ENCODE measurements at places on chromosomes 7 and 10.

DNA sequence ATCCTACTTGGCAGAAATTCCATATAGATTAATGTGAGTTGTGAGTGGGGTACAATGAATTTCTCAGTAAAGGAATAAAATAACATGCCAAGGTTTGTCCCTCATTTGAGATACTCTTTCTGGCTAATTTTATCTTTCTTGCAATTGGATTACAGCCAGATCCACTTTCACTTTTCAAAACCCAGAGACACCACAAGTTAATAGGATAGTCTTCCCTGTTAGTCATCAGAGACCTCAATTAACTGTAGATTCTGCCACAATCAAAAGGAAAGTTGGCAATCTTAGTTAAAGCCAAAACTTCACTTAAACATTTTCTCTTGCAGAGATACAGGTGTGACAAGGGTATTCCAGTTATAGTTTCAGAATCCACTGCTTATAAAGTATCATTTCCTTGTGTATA, 91.4 kb upstream of the PHYHIPL start:
- no peak for DNase-seq

GRCh38 chr7:20197837-20198236, 19.3 kb downstream of the MACC1 start:
- no peak for DNase-seq

- no peak for DNase-seq
These were observed 176.2 kb downstream of the ST7 start for GRCh38 chr7:117129521-117129955.

- DNase-seq: no peak
These were observed 133.0 kb upstream of the TNS3 start for GRCh38 chr7:47714669-47715607.

All from HAP-1 (cell line).